Adrenal gland (tissue), 19 donors: ENCODE measurements at places on chromosomes 7 and 10. TPM values are rescaled to one million over a fixed set of nuclear protein-coding genes. Genes with fewer than 3 reads are reported as not detected.

Gene NKX1-2
- total RNA-seq, result not detected

- H3K36me3 ChIP-seq, result no peaks in the 10 kb centered on the region
- H3K27me3 ChIP-seq, result no peaks in the 10 kb centered on the region
- no peak overlapping the region for H3K27ac ChIP-seq
- no peak overlapping the region for H3K4me3 ChIP-seq
- no peak for DNase-seq
Observed at GRCh38 chr7:18771834-18772566, 276.5 kb downstream of the HDAC9 start.

DNA sequence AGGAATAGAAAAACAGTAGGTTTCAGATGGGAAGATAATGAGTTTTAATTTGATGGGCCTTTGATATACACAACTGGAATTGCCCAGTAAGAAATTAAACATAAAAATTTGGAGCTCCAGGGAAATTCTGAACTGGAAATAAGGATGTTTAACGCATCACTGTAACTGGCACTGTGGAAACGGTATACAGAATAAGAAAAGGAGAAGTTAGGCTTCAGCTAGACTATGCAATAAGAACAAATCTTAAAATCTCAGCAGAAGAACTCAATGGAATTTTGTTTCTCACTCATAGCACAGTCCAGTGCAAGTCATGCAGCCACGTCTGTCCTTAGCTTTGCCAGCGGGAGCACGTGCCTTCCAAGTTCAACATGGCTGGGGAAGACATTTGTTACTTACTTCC is 52.9 kb upstream of the FGL2 start:
- H3K4me1 ChIP-seq, result no peaks in the 10 kb centered on the region
- H3K36me3 ChIP-seq, result no peaks in the 10 kb centered on the region
- H3K27me3 ChIP-seq, result no peaks in the 10 kb centered on the region
- H3K27ac ChIP-seq, result no peak overlapping the region
- DNase-seq, result no peak

Gene SLC18A3
- total RNA-seq, result 0.41 TPM

Gene STK31
- not detected for total RNA-seq

Gene NSUN6
- 9.3 TPM for total RNA-seq

Gene ADIRF
- 17.8 TPM for total RNA-seq

Gene ATRNL1
- 28.4 TPM for total RNA-seq

Gene ALOX5
- 60.0 TPM for total RNA-seq

GRCh38 chr10:122157451-122157850 is 113.6 kb upstream of the BTBD16 start:
- H3K27me3 ChIP-seq, result no peaks in the 10 kb centered on the region
- DNase-seq, result no peak
- no peak overlapping the region for H3K4me3 ChIP-seq
- H3K27ac ChIP-seq, result no peak overlapping the region

DNA sequence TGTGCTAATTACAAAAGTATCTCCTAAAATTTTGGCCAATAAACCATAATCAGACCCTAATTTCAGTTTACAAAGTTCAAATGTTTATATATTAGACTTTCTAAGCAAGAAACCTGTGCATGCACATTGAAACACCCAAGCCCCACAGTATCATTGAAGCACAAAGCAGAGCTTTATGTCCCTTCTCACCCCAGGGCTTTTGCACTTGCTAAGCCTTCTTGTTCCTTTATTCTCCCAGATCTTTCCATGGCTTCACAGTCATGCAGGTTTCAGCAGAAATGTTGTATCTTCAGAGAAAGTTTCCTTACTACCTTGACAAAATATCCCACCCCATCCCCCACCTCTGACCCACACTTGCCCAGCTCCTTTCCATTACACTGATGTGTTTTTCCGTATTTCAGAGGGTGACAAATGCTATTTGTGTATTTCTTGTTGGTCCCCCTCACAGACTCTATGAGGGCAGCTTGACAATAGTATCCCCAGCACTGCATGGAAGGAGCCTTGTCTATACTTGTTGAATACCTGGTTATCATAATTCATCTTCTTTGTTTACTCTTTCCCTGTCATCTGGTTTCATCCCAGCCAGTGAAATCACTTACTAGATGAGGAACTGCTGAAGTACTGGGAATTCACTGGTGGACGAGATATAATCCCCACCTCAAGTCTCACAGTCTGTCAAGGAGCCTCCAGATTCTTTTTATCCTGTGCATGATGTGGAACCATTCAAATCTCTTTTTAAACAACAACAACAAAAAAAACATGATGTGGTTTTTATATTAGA is 24.0 kb upstream of the PCGF5 start:
- no peak overlapping the region for H3K27ac ChIP-seq
- no peak for DNase-seq
- H3K4me1 ChIP-seq, result peaks cover 12% of the 10 kb centered on the region
- H3K36me3 ChIP-seq, result no peaks in the 10 kb centered on the region

- no peaks in the 10 kb centered on the region for H3K4me1 ChIP-seq
- H3K27me3 ChIP-seq, result no peaks in the 10 kb centered on the region
- no peak within 1 kb of the TSS for H3K4me3 ChIP-seq
- no peak for DNase-seq
Observed at GRCh38 chr7:31687024-31687748, at the start of gene PPP1R17. Gene PPP1R17, plus strand, starts transcription at chr7:31687215. Its CDS starts 5,227 bp downstream, at chr7:31692442.

DNA sequence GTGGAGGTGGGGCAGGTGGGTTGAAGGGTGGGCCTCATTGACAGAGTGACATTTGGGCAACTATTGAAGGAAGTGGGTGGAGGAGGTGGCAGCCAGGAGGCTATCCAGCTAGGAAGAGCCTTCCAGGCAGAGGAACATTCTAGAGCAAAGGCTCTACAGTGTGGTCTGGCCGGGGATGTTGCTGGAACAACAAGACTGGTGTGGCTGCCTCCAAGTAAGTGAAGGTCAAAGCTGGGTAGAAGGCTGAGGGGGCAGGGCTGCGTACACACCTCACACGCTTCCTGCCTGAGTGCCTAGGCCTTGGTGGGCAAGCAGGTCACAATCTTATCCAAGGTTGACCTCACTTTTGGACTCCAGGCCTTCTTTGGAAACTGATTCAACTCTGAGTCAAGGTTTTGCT is 6.6 kb downstream of the CPA1 start:
- H3K4me1 ChIP-seq, result peaks cover 3% of the 10 kb centered on the region
- no peak overlapping the region for H3K4me3 ChIP-seq
- H3K27ac ChIP-seq, result peak overlapping the region; percentile 49
- H3K36me3 ChIP-seq, result no peaks in the 10 kb centered on the region

DNA sequence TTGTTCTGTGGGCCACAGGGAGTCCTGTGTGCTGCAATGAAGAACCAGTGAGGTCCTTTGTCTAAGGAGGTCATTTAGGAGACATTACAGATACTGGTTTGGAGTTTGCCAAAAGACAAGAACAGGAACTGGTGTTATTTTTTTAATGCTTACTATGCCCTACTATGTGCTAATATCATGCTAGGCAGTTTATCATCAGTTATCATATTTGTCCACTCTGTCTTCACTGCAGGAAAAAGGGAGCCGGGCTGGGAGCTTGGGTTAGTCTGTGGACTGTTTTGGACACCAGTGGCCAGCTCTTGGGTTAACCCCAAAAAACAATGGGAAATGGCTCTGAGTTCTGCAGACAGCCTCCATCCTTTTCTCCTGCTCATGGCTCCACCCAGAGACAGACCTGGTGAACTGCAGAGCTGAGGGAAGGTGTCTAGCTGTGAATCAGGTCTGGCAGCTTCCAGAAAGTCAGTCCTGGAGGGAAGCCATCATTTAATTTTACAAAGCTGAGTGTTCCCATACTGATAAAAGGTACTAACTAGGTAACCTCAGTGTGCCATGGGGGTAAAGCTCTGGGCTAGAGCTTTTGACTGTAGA is 101.2 kb upstream of the ZNF746 start:
- H3K36me3 ChIP-seq, result peaks cover 13% of the 10 kb centered on the region
- H3K27me3 ChIP-seq, result no peaks in the 10 kb centered on the region
- H3K4me1 ChIP-seq, result no peaks in the 10 kb centered on the region

Gene FFAR4
- 0.42 TPM for total RNA-seq

DNA sequence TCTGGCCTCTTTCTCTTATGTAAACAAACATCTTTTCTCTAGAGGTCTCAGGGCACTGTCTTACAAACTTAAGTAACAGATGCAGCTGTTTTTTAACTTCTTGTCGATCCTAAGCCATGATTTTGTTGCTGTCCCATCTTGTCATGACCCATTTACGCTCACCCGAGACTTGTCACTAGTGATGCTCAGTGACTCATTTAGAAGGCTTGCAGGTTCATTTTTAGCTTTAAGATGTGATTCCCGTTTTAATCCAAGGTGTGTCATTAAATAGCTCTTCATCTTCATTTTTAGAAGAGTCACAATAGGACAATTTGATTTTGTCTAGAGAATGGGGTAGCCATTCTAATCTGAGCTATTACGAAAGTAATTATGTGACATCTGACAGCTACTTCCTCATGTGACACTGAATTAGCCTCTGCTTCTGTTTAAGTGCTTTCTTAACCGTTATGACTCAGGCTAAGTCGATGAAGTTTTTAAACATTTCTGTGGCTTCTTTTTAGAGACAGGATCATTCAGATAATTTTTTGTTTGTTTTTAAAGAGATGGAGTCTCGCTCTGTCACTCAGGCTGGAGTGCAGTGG is 42.7 kb downstream of the SPDYE5 start:
- no peaks in the 10 kb centered on the region for H3K4me1 ChIP-seq
- no peaks in the 10 kb centered on the region for H3K36me3 ChIP-seq
- H3K27ac ChIP-seq, result no peak overlapping the region

DNA sequence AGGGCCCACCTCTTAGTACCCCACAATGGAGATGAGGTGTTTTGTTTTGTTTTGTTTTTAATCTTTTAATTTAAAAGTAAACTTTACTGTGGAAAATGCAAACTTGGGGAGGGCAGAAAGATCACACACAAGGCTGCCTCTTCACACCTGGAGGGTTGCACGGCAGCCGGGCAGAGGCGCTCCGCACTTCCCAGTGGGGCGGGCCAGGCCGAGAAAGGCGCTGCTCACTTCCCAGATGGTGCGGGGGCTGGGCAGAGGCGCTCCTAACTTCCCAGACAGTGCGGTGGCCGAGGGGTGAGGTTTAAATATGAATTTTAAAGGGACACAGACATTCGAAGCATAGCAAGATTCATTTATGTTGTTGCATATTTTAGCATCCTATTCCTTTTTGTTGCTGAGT is 235.9 kb upstream of the MTPN start:
- no peak overlapping the region for H3K4me3 ChIP-seq
- H3K27ac ChIP-seq, result no peak overlapping the region
- DNase-seq, result no peak
- no peaks in the 10 kb centered on the region for H3K36me3 ChIP-seq
- no peaks in the 10 kb centered on the region for H3K27me3 ChIP-seq

DNA sequence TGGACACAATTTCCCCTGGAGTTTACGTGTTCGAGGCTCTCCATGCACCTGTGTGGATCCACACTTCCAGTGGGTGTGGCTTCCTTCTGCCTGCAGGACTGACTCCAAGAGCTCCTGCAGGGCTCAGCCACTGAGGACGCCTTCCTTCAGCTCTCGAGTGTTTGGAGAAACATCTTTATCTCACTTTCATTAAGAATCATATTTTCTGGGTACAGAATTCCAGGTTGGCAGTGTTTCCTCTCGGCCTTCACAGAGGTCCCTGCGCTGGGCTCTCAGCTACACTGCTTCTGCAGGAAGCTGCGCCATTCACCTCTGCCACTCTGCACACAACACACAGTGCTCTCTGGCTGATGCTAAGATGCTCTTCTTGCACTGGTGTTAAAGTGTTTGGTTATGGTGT is 69.9 kb upstream of the NKX6-2 start:
- no peaks in the 10 kb centered on the region for H3K36me3 ChIP-seq
- no peak overlapping the region for H3K27ac ChIP-seq
- H3K27me3 ChIP-seq, result no peaks in the 10 kb centered on the region
- H3K4me3 ChIP-seq, result no peak overlapping the region

Gene PTF1A
- total RNA-seq, result not detected

DNA sequence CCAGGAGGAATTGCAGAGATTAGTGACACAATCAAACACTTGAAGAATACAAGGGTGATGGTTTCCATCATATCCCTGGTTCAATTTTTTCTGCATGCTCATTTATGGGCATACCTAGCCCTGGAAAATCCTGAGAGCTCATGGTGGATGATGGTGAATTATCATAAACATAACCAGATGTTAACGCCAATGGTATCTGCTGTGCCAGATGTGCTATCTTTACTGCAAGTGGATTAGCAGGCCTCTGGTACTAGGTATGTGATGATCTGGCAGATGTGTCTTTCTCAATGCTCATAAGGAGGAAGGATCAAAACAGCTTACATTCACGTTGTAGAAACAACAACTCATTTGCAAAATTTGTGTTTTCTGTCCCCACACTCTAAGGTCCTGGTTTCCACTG is 150.5 kb downstream of the FZD1 start:
- H3K36me3 ChIP-seq, result no peaks in the 10 kb centered on the region
- no peak overlapping the region for H3K27ac ChIP-seq
- no peak overlapping the region for H3K4me3 ChIP-seq
- no peaks in the 10 kb centered on the region for H3K27me3 ChIP-seq
- no peak for DNase-seq

Gene METTL27
- total RNA-seq, result not detected

GRCh38 chr7:101211501-101211900 is 5.9 kb downstream of the PLOD3 start:
- H3K4me1 ChIP-seq, result peaks cover 2% of the 10 kb centered on the region
- H3K27me3 ChIP-seq, result no peaks in the 10 kb centered on the region
- DNase-seq, result no peak
- no peak overlapping the region for H3K27ac ChIP-seq
- no peaks in the 10 kb centered on the region for H3K36me3 ChIP-seq

- no peaks in the 10 kb centered on the region for H3K27me3 ChIP-seq
- no peaks in the 10 kb centered on the region for H3K36me3 ChIP-seq
- no peak overlapping the region for H3K4me3 ChIP-seq
- no peak for DNase-seq
- H3K4me1 ChIP-seq, result peaks cover 25% of the 10 kb centered on the region
Observed at GRCh38 chr10:75291805-75292204, 56.0 kb upstream of the COMTD1 start.
